ENCODE measurements at places on chromosomes 6 and 20.
A peak's percentile ranks its signal among the peaks of the same experiment; 100 is the strongest.

GRCh38 chr20:7090811-7091210 lies 323.3 kb downstream of the BMP2 start:
- no peak for DNase-seq

DNA sequence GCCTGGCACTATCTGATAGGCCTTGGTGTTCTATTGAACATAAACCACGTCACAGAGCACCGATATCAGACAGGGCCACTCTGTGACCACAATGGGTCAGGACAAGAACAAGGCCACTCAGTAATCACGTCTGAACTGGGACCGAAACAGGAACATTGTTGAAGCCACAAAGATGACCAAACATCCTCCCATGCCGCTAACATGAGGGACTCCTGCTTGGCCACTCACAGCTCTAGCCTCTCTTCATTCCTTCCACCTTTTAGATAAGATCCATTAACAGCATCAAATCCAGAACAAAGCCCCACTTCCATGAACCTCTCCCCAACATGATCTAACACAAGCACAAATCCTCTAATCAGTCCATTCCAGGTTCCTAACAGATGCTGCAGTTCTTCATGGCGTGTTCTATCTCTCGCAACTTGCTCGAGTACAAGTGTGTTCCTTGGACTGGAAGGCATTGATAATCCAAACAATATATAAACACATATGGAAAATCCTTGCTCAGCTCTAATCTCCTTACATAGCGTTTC lies 7.4 kb downstream of the SIRT5 start:
- no peak for DNase-seq

DNA sequence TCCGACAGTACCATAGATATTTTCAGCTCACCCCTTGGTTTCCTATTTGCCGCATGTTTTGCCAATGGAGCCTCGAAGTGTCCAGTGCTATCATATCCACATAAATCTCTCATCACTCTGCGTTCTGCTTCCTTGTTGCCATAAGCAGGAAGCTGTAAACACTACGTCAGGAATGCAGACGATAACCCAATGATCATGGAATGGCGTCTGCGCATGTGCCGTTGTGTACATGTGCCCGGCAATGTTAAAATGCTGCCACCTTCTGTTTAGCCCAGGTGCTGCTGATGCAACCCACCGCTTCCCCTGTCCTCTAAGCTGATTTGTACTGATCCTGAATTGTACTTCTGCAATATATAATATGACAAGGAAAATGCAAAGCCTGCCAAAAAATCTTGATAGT lies 607.5 kb downstream of the HDGFL1 start:
- DNase-seq, result no peak

GRCh38 chr20:36670665-36671357 lies 24.8 kb upstream of the SLA2 start:
- no peak for DNase-seq

DNA sequence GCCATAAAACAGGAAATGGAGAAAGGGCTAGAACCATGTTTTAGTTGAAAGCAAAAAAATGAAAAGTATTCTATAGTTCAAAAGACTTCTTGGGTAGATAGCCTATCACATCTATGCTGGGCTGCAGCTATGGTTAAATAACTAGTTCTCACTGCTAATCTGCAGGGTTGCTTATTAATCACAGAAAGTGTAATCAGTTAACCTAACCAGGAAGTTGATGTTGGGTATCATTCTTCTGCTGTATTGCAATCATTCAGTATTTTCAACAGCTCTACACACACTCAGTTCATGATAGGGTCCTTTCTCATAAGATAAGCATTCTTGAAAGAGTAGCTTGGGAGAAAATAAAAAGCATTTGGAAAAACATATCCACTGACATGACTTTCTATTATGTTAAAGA lies 135.2 kb upstream of the TCF21 start:
- DNase-seq, result no peak

DNA sequence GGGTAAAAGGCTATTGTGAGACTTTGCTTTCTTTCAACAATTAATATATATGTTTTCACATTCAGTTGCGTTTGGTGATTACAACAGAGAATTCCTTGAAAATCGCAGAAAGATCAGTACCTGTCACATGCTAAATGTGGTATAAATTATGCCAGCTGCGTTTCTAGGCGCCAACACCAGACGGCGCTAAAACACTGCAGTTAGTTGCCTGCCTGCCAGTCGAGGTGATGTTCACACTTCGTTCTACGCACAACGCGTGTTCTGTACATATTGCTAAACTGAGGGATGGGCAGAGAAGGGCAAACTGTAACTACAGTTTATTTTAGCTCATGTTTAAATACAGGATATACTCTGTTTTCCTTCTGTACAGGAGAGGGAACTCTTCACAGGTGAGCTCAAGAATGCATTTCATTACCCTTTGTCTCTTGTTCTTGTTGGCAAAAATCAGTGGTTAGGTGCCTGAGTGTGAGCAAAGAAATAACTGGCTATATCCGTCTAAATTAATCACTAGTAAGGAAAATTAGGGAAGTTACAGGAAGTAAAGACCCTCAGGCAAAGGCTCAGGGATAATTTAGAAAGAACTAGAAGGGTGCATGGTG lies 100.1 kb upstream of the RGS17 start:
- DNase-seq, result peak; percentile 18

DNA sequence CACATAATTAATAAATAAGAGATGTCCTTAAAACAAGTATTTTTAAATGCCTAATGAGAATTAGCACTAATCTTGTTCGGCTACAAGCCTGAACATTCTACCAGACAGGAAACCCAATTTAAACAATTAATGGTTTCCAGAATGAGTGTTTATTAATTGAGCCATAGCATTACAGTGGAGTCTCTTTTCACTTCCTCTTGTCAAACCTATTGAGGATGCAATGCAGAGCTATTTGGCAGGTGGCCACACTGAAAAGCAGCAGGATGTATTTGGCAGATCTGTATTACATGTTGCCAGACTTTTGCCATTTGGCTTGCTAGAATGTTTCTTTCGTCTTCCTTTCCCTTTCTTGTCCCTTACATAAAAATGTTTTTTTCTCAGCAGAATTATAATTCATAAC lies 475.2 kb upstream of the MARCKS start:
- DNase-seq, result peak; percentile 86

DNA sequence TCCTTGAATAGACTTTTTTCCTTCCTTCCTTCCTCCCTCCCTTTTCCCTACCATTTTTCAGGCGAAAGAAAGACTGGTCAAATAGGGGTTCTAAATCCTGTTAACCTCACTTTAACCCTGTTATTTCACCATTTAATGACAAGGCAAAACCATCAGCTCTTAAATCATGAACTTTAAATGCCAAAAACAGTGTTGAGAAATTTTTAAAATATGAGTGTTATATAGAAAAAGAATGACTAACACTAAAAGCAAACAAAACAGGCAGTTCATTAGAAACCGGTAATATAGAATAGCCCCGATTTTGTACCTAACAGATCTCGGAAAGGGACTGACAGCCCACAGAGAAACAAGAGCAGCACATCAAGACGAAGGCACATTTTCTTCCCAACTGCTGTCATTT lies 57.4 kb upstream of the CEP85L start:
- DNase-seq, result peak; percentile 55

DNA sequence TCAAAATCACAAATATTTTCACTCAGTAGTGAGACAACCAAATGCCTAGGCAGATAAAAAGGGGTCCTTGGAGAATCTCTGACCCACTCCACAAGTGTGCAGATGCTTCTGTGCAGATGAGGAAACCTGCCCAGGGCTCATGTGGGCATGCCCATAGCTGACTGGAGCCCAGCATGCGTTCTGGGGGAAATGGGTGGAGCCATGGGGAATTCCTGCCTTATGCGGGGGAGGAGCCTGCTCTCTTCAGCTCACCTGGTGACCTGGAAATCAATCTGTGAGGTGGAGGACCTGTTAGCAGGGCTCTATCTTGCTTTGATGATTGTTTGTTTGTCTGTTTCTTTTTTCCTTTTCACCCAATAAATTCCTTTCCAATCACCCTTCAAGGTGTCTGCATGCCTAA lies 23.4 kb upstream of the PLN start:
- DNase-seq, result no peak

GRCh38 chr20:9149796-9150195 lies 80.9 kb downstream of the PLCB4 start:
- no peak for DNase-seq

GRCh38 chr6:131331151-131331550 lies 195.9 kb downstream of the AKAP7 start:
- no peak for DNase-seq

All from AML-193 (cell line).